ENCODE measurements at places on chromosomes 12 and 14.

GRCh38 chr12:129466499-129466898 lies 437.3 kb downstream of the TMEM132D start:
- no peak for DNase-seq

- DNase-seq: no peak
Observed at GRCh38 chr14:63855281-63855680, 2.5 kb downstream of the SYNE2 start.

- DNase-seq: no peak
Observed at GRCh38 chr12:92769124-92769901, 66.5 kb downstream of the PLEKHG7 start.

GRCh38 chr12:114408886-114409851 lies 3.2 kb upstream of the TBX5 start:
- no peak for DNase-seq

- no peak for DNase-seq
Observed at GRCh38 chr12:98194591-98194990, 320.8 kb upstream of the TMPO start.

DNA sequence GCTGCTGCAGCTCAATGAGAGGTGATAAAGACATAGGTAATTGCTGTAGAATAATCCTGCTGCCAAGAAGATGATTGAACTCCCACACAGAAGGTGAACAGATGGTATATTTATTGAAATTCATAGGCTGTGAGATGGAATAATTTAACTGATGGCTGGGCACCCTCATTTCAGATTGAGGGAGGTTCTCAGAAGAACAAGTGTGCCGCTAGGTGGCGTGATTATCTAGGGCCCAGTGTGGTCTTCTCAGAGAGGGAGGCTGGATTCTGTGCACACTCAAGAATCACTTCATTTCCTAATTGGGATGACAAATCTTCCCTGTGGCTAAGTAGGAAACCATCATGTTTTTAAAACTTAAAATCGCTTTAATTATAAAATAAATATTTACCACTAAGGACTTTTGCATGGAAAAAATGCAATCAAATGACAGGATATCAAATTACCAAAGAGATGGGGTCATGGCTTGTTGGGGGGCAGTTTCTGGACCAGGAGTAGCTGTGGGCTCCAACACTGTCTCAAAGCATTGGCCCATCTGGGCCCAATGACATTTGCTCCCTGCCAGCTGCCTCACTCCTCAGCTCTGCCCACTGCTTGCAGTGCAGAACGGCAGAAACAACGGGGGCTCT lies 132.3 kb downstream of the SNAPC1 start:
- peak; percentile 79 for DNase-seq
